ENCODE measurements at places on chromosomes 4 and X.

GRCh38 chrX:132563976-132564375, 75.1 kb upstream of the MBNL3 start:
- DNase-seq, result no peak
- peaks cover 33% of the 10 kb centered on the region for H3K27me3 ChIP-seq
- peaks cover 2% of the 10 kb centered on the region for H3K36me3 ChIP-seq
- H3K4me3 ChIP-seq, result no peak overlapping the region
- peaks cover 5% of the 10 kb centered on the region for H3K4me1 ChIP-seq
- H3K27ac ChIP-seq, result no peak overlapping the region

DNA sequence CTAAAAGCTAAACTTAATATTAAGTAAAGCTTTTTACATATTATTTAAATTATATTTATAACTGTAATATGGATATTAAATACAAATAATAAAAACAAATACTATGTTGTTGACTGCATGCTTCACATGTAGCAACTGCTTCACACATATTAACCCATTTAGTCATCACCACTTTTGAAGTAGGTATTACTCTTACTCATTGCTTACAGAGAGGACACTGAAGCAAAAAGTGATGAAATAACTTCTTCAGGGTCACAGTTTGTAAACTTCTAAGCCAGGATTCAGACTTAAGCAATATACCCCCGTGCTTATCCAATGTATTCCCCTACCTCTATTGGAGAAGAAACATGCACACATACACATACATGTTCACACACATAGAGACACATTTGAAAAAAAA, 166.6 kb downstream of the DKK2 start:
- no peak overlapping the region for H3K4me3 ChIP-seq
- no peak for DNase-seq
- no peak overlapping the region for H3K27ac ChIP-seq
- no peaks in the 10 kb centered on the region for H3K36me3 ChIP-seq

DNA sequence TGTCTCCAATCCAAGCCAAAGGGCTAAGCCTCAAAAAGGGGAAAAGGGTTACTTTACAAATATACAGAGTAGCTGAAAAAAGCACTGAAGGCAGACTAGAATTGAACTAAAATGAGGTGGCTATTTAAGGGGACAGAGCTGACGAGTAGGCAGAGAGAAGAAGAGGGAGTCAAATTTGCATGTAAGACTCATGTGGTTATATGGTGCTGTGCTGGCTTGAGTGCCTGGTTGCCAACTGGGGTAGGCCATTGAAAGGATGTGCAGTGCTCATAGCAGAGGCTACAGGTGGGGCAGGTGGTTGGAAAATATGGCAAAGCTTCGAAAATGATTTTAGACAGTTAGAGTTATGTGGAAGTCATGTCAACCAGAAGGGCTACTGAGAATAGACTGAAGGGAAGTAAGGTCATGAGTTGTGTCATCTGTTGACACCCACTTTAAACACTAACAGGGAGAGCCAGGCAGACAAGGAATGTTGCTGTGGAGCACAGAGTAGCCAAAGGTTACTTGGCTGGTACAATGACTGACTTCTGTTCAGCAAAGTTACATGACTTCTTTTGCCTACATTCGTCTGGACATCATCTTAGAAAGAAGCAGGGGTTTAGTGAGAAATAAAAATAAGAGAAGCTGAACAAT, 1210.4 kb downstream of the ADGRL3 start:
- no peak overlapping the region for H3K4me3 ChIP-seq
- H3K4me1 ChIP-seq, result no peaks in the 10 kb centered on the region
- H3K27me3 ChIP-seq, result no peaks in the 10 kb centered on the region

DNA sequence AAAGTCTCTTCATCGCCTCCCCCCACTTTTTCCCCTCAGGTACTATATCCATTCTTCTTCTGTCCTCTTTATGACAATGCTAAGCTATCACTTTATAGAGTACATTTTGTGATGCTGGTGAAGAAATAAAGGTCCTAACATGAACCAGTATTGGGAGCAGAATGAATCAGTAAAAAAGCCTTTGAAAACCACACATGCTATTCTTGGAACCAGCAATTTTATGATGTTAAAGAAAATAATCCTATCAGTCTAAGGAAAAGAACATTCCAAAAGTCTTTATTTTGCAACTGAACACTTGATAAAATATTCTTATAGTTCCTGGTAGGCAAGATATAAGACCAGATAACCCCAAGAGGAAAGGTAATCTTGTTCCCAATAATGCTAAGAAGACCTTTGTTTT, 107.8 kb upstream of the MCF2 start:
- no peak for DNase-seq
- no peak overlapping the region for H3K4me3 ChIP-seq
- no peaks in the 10 kb centered on the region for H3K27me3 ChIP-seq
- H3K4me1 ChIP-seq, result peaks cover 3% of the 10 kb centered on the region
- H3K36me3 ChIP-seq, result peaks cover 14% of the 10 kb centered on the region

DNA sequence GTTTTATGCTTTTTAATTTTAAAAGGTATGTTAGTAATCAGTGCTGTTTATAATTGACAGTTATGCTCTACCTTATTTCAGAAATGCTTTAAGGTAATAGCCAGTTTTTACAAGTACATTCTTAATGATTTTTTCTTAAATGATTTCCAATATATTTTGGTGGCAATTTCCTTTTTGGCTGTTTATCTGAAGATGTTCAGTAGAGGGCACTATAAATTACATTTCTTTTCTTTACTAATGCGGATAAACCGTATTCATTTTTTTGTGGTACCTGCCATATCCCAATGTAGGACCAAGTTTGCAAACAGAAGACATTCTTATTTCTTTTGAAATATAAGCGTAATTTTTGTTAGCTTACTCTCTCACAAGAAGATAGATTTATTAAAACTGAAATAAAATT, 65.4 kb downstream of the CCKAR start:
- no peaks in the 10 kb centered on the region for H3K27me3 ChIP-seq
- peaks cover 48% of the 10 kb centered on the region for H3K36me3 ChIP-seq
- no peak overlapping the region for H3K27ac ChIP-seq
- H3K4me1 ChIP-seq, result no peaks in the 10 kb centered on the region
- no peak for DNase-seq

DNA sequence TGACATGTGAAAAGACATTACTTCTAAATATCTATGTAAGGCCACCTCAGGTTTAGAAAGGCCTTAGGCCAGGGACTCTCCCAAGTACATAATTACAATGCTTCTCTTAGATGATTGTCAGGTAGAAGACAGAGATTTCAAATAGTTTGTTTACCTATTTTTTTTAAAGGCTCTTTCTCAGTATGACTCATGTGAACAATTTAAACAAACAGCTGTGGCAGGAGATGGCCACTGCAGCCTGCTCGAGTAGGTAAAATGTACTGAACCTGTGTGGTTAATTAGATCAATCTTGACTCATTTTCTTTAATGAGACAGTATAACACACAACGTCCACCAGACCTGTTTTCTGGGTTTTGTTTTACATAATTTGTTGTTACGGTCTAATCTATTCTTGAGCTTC, 50.2 kb downstream of the LEF1 start:
- peak overlapping the region; percentile 28 for H3K4me3 ChIP-seq
- DNase-seq, result no peak
- H3K36me3 ChIP-seq, result no peaks in the 10 kb centered on the region
- H3K27me3 ChIP-seq, result no peaks in the 10 kb centered on the region

DNA sequence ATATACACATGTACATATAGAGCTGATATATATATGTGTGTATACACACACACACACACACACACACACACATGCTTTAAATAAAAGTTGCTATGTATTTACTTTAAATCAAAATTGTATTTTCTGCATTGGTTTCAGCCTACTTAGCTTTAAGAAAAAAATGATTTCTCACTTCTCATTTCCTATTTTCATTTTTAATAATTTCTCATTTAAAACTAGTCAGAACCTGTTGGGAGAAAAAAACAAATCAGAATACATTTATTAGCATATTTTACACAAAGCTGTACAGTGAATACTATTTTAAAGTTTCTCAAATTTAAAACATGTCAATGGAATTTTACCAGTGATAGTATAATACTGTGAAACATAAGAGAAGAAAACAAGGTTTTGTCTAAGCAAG, 681.8 kb downstream of the CENPC start:
- no peak for DNase-seq
- no peaks in the 10 kb centered on the region for H3K27me3 ChIP-seq
- H3K36me3 ChIP-seq, result no peaks in the 10 kb centered on the region
- H3K27ac ChIP-seq, result no peak overlapping the region
- no peak overlapping the region for H3K4me3 ChIP-seq

- peaks cover 15% of the 10 kb centered on the region for H3K27me3 ChIP-seq
- H3K27ac ChIP-seq, result no peak overlapping the region
- H3K4me3 ChIP-seq, result no peak overlapping the region
These were observed 96.0 kb downstream of the EFHC2 start for GRCh38 chrX:44247468-44247867.

DNA sequence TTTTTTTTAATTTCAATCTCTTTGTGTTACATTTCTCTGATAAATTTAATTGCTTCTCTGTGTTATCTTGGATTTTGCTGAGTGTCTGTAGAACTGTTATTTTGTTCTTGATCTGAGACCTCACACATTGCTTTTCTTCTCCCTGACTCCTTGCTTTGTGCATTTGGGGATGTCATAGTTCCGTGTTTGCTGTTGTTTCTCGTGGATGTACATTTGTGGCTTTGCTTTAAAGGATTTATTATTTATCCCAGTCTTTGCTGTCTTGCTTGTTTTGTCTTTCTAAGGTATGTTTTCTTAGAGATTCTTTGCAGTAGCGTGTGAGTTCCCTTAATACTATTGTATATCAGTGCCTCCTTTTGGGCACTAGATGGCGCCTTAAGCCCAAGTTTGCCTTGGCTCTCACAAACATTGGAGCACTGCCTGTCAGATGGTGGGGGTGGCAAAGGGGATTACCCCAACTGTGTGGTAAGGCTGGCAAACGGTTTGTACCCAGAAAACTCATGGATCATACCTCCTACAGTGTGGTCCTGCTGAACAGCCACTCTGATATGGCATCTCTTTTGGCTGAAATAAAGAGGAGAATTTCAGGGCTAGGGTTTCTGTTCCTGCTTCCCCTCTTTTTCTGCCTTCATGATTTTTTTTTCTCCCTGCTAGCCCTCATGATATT, 96.4 kb downstream of the PGRMC2 start:
- DNase-seq, result peak; percentile 51
- H3K27ac ChIP-seq, result no peak overlapping the region
- H3K36me3 ChIP-seq, result peaks cover 35% of the 10 kb centered on the region
- no peaks in the 10 kb centered on the region for H3K27me3 ChIP-seq
- H3K4me1 ChIP-seq, result peaks cover 12% of the 10 kb centered on the region

DNA sequence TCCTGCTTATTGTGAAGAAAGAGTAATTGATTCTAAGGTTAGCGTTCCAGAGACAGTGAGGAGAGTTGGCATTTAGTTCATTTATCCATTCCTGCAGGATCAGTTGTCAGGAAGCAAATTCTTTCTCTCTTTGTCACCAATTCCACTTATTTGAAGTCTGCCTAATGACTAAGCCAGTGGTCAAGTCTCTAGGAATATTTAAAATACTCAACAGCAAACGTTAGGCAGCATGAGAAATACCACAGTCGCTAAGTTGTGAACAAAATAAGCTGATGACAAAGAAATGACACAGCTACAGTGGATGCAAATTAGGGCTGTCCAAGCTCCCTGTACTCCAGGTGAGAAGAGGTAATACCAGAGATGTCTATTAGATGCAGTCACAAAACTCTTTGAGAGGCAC, 6.6 kb upstream of the MAGEB17 start:
- no peaks in the 10 kb centered on the region for H3K4me1 ChIP-seq
- H3K27me3 ChIP-seq, result peaks cover 40% of the 10 kb centered on the region
- no peak for DNase-seq
- no peaks in the 10 kb centered on the region for H3K36me3 ChIP-seq
- no peak overlapping the region for H3K27ac ChIP-seq
